ENCODE measurements at places on chromosomes 5 and 9. TPM values are rescaled to one million over a fixed set of nuclear protein-coding genes. Genes with fewer than 3 reads are reported as not detected.

The IFNA10 gene
- polyA plus RNA-seq, result not detected

DNA sequence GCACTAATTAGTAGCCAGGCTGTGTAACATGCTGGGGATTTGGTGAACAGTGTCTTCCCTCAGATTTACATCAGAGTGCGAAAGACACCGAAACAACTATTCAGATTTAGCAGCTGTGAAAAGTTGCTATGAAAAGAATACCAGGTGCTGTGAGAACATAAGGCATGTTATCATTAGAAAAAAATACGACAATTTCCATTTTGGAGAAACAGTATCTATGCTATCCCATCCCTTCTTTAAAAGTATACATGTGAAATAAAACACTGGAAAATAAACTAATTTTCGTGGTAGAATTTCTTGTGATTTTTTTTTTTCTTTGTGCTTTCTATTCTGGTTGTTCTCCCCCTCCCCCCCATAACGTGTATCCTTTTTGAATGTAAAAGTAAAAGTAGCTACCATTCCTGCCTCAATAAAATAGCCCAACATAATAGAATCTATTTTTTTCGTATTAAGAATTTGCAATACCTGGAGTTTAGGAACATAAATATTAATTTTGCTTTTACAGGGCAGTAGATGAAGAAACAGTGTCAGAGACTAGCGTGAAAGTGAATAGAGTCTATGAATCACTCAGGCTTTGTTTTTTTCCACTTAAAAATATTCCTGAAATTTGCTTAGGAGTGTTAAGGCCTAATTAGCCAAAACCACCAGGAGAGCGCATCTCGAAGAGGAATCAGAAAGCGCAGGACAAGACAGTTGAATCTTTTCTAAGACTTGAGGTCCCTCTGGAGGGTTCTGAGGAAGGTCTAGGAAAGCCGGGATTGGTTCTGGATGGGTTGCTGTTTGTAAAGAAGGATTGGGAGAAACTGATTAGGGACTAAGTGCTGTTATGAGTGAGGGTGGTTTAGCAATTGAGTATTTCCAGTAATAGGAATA lies 813 bp upstream of the SLU7 start:
- DNase-seq, result no peak

DNA sequence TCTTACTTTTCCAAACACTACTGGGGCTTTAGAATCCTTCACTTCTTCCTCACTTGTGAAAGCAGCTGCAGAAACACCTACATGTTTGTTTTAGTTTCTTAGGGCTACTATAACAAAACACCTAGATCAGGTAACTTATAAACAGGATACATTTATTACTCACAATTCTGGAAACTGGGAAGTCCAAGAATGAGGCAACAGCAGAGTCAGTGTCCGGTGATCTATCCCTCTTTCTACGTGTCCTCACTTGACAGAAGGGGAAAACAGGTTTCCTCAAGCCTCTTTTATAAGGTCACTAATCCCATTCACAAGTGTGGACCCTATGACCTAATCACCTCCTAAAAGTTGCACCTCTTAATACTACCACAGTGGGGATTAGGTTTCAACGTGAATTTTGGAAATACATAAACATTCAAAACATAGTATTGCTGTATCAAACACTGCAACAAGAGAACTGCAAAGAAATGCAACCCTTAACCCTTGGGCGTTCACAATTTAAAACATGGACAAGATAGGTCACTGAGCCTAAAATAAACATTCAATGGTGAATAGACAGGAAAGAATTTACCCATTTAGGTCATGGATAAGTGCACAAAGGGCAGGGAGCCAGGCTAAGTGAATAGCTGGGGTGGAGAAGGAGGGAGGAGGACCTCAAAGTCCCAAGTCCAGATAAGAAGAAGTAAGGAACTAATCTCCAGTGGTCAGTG lies 104.3 kb downstream of the PIK3R1 start:
- DNase-seq, result no peak

DNA sequence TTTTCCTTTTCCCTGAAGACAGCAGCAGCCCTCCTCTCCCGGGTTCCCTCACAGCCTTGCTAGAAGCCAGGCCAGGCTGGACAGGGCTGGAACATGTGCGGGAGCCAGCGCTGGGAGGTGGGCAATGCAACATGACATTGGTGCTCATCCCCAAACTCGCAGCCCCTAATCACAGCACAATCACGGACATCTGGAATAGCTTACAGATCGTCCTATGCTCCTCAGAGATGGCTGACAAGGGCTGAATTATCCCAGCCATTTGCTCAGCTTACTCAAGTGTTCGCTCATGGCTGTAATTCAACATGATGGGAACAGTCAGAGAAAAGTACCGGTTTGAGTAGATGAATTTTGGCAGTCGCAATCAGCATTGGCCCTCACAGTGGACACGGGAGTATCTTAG lies 49.8 kb downstream of the FSTL4 start:
- DNase-seq, result no peak

The GHR gene
- 27.3 TPM for polyA plus RNA-seq

The ARHGEF28 gene
- polyA plus RNA-seq, result 60.1 TPM

The EIF4E1B gene
- polyA plus RNA-seq, result not detected

- DNase-seq, result no peak
Observed at GRCh38 chr5:146540414-146540813, 24.4 kb upstream of the GPR151 start.

The MAT2B gene
- polyA plus RNA-seq, result 107 TPM

All from left kidney (tissue), 8 donors.